ENCODE measurements at places on chromosomes 1 and 21. TPM values are rescaled to one million over a fixed set of nuclear protein-coding genes. Genes with fewer than 3 reads are reported as not detected.

DNA sequence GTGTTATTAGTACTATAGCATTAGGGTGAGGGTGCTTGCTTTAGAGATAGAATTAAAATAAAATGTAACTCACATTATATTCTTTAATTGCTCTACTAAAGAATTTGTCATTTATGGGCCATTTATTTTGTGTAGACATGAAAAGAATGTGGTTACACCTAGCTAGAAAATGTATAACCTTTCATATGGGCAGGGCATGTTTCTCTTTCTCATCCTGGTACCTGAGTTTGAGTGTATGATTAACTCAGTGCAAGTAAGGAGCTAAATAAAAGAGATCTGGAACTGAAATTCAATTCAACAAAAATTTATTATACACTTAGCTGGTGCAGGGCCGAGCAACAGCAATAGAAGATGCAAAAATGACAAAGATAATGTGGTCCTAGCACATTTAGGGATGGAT lies 47.4 kb downstream of the MAP3K7CL start:
- no peaks in the 10 kb centered on the region for H3K27me3 ChIP-seq
- no peak overlapping the region for H3K27ac ChIP-seq
- no peak for DNase-seq
- H3K4me3 ChIP-seq = no peak overlapping the region
- peaks cover 10% of the 10 kb centered on the region for H3K4me1 ChIP-seq

The RYR2 gene
- total RNA-seq = not detected

The OR11L1 gene
- total RNA-seq = not detected

The CFAP141 gene
- not detected for total RNA-seq

The PDZK1IP1 gene
- total RNA-seq = not detected

- H3K27ac ChIP-seq = peak overlapping the region; percentile 88
- H3K4me3 ChIP-seq = peak overlapping the region; percentile 97
- H3K36me3 ChIP-seq = peaks cover 18% of the 10 kb centered on the region
These were observed 1.5 kb downstream of the S100PBP start for GRCh38 chr1:32818804-32819541.

The H3-3A gene
- total RNA-seq = 466 TPM

The RNF186 gene
- total RNA-seq = not detected

- no peaks in the 10 kb centered on the region for H3K4me1 ChIP-seq
- H3K4me3 ChIP-seq = no peak overlapping the region
- no peaks in the 10 kb centered on the region for H3K27me3 ChIP-seq
- no peak overlapping the region for H3K27ac ChIP-seq
- no peak for DNase-seq
These were observed 365.2 kb downstream of the DSCAM start for GRCh38 chr21:40481764-40482163.

The TMEM200B gene
- not detected for total RNA-seq

The C1QA gene
- 0.88 TPM for total RNA-seq

DNA sequence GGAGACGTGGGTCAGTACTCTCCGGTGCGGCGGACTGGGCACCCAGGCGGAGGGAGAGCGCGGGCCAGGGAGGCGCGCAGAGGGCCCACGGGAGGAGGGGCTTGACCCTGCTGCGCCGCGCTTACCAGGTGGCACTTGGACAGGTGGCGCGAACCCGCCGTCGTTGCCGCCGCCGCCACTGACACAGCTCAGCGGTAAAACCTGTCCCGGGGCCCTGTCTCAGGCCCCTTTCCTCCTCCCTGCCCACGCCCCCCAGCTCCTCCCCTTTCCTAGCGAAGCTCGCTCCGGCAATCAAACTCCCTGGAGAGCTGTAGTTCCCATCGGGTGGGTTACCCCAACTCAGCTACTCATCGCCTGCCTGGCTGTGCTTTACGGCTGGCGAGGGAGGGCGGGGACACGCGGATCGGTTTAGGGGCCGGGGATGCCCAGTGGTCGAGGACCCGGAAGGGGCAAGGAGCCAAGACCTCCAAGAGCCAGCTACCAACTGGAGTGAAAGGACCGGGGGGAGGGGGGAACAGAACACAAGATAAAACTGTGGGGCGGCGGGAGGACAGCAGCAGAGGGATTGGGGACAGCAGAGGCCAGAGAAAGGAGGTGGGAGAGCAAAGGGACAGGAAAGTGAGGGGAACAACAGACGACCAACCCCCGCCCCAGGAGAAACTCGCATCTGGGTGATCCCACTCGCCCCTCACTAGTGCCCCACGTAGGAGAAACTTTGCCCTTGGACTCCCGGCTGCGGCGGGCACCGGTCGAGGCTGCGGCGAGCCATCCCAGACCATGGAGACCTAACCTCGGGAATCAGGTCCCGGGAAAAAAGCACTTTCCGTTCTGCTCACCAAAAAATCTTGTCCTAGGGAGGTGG lies 2.9 kb downstream of the GFI1 start:
- H3K27me3 ChIP-seq = no peaks in the 10 kb centered on the region
- H3K4me3 ChIP-seq = peak overlapping the region; percentile 99
- peak overlapping the region; percentile 96 for H3K27ac ChIP-seq
- peaks cover 32% of the 10 kb centered on the region for H3K36me3 ChIP-seq
- DNase-seq = peak; percentile 74

The YBEY gene
- total RNA-seq = 9.6 TPM

Measured in activated naive CD8-positive, alpha-beta T cell treated with anti-CD3 and anti-CD28 coated beads, Interleukin-2, amount 10 ng/mL, durations not matched to agents 7 days and 5 days (primary cell).